ENCODE measurements at places on chromosomes 13 and 19. TPM values are rescaled to one million over a fixed set of nuclear protein-coding genes. Genes with fewer than 3 reads are reported as not detected.

NCR1 gene
- total RNA-seq: not detected

IGSF23 gene
- not detected for total RNA-seq

SDHAF1 gene
- total RNA-seq: 43.3 TPM

FGF21 gene
- not detected for total RNA-seq

PTPRS gene
- 190 TPM for total RNA-seq

SLC8A2 gene
- total RNA-seq: 1.3 TPM

PRTN3 gene
- total RNA-seq: not detected

POSTN gene
- 539 TPM for total RNA-seq

RNASEH2A gene
- total RNA-seq: 7.7 TPM

LIM2 gene
- not detected for total RNA-seq

TTYH1 gene
- total RNA-seq: 0.23 TPM

NLRP4 gene
- not detected for total RNA-seq

PGLYRP1 gene
- not detected for total RNA-seq

LYPD5 gene
- 0.94 TPM for total RNA-seq

BIVM gene
- total RNA-seq: 19.0 TPM

LYL1 gene
- 6.1 TPM for total RNA-seq

FUT3 gene
- total RNA-seq: not detected

All from pericardium fibroblast (primary cell).